ENCODE measurements at places on chromosomes 5 and 9.

GRCh38 chr9:135519179-135519971 is 1.9 kb upstream of the LCN1 start:
- DNase-seq = no peak

GRCh38 chr5:15796557-15796956 is 296.6 kb downstream of the FBXL7 start:
- DNase-seq = no peak

DNA sequence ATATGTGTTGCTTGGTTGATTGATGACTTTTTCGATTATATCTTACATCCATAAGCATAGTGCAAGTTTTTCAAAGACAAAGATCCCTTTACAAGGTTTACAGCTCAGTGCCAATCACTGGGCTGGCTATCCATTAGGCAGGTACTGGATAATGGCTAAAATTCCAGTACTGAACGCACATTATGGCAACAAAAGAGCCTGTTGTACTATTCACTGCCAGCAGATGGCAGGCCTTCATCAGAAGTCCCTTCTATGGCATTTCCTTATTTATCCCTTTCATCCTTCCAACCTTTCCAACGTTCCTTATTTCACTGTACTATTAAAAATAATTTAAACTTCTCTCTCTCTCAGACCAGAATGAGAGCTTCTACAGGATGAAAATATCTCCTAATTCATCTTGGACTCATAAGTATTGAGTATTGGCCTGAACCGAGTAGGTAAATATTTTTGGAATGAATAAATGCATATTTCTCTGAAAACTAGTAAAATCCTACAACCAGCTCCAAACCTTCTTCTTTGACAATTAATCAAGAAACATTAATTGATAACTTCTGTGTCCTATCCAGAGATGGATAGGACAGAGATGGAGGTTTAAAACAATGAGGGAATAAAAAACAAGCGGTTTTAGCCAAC is 6.7 kb upstream of the WNT8A start:
- DNase-seq = no peak

DNA sequence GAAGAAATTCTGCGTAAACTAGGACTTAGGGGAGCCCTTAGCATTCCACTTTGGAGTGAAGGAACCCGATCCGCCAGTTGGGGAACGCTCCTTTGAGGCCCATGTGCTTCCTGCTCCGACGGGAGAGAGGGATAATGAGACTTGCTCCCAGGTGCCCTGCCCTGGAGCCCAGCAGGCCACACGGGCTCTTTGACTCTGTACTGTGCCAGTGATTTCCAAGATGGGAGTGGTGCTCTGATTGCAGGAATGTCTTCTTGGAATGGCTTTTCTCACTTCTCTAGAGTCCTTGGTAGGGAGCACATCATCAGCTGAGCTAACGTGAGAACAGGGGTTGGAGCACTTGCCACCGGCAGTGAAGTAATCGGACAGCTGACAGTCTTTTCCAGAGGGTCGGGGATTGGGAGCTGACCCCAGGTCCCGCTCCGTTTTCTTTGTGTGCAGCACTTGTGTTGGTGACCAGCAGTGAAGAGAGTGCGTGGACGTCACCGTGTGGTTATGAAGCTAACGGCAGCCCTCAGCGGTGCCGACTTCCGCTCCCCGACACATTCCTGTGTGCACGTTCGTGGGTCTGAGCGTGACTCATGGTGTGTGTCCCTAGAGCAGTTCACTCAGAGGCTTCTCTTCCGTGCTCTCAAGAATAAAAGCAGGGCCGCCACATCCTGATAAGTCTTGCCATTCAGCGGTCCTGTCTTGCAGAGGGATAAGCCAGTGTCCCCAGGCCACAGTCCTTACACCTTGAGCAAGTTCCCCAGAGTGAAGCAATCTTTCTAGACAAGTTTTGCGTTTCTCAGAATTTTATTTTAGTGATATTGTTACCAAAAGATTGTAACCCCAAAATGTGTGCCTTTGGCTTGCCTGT is 25.6 kb downstream of the ABL1 start:
- DNase-seq = peak; percentile 74

- no peak for DNase-seq
Measured at GRCh38 chr5:107331312-107331711, 339.4 kb downstream of the EFNA5 start.

DNA sequence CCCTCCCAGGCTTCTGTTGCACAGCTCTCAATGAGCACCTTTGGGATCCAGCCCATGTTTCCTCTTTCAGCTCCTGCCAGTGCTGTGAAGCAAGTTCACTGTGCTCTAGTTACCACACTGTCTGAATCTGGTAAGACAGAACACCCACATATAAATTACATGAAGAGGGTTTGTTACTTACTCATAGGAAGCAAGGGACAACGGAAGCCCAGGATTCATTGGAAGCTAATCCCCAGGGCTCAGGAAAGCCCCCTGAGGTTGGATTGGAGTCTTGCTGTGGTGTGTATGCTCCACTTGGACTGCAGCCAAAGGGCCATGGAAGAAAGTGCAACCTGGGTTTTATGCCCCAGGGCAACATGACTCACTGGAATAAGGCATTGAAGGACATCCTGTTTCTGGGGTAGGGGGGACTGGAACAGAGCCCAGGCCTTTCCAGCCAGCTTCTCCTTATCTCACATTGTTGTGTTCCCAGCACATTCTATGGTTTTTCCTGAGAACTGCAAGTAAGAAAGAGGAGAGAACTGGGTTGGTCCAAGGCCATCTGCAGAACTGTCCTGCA is 15.6 kb upstream of the CLK4 start:
- DNase-seq = peak; percentile 45

DNA sequence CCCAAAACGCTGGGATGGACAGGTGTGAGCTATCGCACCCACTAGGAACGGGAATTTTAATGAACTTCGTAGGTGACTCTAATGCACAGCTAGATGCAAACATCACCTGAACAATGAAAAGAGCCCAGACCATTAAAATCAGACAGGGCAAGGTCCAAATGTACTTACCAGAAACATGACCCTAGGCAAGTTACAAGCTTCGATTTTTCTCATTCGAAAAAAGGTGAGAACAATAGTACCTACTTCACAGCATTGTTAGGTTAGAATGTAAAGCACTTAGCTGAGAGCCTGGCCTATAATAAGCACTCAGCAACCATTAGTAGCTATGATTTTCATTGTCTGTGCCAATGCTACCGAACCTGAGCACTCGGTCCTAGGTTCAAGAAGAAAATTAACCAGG is 5.8 kb upstream of the KLHL3 start:
- DNase-seq = no peak

DNA sequence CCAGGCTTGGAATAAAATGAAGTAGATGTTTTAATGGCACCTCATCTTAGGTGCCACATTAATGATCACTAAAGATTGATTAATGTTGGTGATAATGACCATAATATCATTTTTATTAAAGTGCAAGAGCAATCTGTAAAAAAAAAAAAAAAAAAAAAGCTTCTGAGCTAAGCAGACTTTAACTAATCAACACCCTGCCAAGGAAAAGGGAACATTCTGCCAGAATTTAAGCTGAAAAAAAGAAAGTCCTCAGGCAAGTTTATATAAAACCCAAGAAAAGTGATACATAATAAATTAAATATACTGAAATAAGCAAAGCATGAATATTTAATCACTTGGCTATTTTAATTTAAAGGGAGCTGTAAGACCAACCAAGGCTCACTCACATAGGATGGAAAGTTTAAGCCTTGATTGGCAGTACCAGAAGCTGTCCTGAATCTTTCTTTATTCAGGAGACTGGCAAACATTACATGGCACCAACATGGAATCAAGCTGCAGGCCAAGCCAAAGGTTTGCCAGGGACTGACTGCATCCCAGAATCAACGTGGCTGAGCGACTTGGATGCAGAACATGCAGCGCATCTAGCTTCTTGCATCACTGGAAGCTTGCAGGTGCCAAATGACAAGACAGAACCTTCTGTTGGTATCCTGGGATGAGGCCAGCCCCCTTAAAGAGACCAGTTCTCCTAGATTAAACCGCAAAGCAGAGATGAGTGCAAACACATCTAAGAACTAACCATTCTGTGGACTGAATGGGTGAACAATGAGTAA is 413.6 kb downstream of the ENC1 start:
- DNase-seq = no peak

DNA sequence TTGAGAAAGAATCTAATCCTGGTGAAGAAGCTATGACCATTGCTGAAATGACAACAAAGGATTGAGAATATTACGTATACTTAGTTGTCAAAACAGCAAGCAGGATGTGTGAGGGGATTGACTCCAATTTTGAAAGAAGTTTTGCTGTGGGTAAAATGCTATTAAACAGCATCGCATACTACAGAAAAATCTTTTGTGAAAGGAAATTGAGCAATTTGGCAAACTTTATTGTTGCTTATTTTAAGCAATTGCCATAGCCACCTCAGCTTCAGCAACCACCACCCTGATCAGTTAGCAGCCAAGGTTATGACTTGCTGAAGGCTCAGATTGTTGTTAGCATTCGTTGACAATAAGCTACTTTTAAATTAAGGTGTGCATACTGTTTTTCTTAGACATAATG is 22.5 kb upstream of the ARL14EPL start:
- DNase-seq = no peak

GRCh38 chr5:73193592-73193991 is 20.6 kb downstream of the TMEM174 start:
- no peak for DNase-seq

- DNase-seq = no peak
Measured at GRCh38 chr5:30650311-30650710, 543.2 kb upstream of the CDH6 start.

GRCh38 chr5:136420168-136420898 is 55.0 kb upstream of the TRPC7 start:
- DNase-seq = no peak

DNA sequence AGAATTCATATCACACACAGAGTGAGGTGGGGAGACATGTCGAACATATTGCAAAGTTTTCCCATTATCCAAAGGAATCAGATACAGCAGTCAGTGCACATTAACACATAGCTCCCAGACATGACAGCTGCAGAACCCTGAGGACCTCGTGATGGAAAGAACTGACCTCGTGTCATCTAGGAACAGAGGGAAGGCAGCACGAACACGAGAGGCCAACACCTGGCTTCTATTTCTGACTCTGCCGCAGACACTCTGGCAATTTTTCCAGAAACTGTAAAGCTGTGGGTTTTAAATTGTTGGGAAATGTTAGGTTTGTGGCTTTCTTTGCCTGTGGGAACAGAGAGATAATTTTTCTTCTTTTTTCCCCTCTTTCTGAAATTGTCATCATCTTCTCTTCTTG is 315.0 kb upstream of the PIK3R1 start:
- no peak for DNase-seq

- no peak for DNase-seq
Measured at GRCh38 chr9:107174441-107174840, 108.6 kb upstream of the RAD23B start.

DNA sequence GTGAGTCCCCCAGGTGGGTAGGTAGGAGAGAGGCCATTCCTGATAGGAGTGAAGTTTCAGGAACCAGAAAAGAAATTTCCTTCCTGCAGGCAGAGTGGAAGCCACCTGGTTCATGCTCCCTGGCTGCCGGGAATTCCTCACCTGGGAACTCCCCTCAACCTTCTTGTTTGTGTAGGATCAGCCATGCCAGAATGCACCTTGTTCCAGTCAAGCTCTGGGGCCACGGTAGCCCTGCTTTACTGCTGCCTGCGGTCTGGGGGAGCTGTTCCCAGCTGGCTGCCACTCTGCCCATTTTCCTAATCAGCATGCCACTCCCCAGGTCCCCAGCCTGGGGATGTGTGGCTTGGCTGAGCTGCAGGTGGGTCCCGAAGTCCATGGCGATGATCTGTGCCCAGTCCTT is 18.7 kb upstream of the B4GALT1 start:
- no peak for DNase-seq

GRCh38 chr5:4212981-4213819 is 617.6 kb downstream of the IRX1 start:
- DNase-seq = no peak

GRCh38 chr5:150289551-150290390 is at the start of gene CAMK2A:
Gene CAMK2A (minus strand): TSS chr5:150289773. CDS start chr5:150289625, 148 bp downstream.
- no peak for DNase-seq

- no peak for DNase-seq
Measured at GRCh38 chr9:112531666-112532282, 45.1 kb downstream of the KIAA1958 start.

GRCh38 chr9:86061972-86062739 is 37.2 kb downstream of the GOLM1 start:
- DNase-seq = no peak

- no peak for DNase-seq
Measured at GRCh38 chr5:178429156-178429468, 161.1 kb downstream of the COL23A1 start.

DNA sequence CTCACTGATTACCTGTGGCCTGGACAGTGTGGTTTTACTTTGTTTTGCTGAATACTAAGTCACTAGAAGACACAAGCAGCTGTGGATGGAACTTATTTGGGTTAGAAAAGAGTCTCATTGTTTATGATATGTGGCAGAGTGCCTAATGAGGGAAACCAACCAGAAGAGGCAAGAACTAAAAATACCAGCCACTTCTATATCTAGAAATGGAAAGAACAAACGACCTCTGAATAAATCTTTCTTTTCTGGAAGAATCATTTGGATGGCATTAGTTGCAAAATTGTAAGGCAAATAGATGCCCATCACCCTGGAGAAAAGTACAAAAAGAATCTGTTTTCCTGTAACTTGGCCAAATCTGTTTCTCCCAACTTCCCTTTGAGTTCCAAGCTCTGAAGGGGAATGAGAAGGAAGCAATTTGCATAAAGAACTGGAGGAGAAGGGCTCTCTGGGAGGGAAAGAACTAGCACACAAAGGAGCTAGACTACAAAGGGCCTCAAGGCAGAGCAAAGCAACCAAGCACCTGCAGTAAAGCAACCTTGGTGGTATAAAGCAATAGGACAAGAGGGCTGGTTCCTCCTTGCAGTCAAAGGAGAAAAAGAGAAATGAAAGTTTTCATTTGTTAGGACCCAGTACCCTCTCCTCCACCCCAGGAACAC is 455.4 kb downstream of the CAAP1 start:
- no peak for DNase-seq

- peak; percentile 85 for DNase-seq
Measured at GRCh38 chr5:68456756-68457217, 241.2 kb downstream of the PIK3R1 start.

- peak; percentile 44 for DNase-seq
Measured at GRCh38 chr9:94703488-94704140, 22.9 kb upstream of the AOPEP start.

DNA sequence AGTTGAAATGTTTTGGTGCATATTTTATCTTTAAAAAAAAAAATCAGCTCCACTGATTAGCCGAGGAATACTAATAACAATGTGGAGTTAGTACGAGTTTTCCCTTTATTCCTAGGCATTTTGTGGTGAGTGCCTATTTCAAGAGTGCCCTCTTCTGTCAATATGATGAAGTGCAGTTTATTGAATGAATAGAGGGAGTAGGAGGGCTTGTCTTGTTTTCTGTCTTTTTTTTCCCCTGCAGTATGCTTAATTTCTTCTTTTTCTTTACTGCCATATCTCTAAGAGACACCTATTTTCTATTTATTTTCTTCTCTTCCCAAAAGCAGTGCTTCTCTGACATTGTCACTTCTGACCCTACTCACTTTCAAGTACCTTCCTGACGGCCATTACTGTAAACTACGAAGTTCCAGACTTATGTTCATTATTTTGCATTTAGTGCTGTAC is 169.6 kb upstream of the PITX1 start:
- no peak for DNase-seq

DNA sequence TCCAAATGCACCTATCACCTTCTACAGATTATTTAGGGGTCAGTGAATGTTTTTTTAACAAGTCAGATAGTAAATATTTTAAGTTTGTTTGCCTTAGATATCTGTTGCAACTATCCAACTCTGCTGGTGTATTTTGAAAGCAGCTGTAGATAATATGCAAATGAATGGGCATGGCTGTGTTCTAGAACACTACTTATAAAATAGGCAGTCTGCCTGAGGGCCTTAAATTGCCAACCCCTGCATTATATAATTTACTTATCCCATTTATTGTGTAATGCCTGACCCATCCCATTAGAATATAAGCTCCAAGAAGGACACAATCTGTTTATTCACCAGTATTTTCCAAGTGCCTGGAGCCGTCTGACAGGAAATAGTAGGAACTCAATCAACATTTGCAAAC is 149.0 kb downstream of the TTC39B start:
- DNase-seq = no peak

Data from epithelial cell of proximal tubule (primary cell).